Stimulated activated CD4-positive, alpha-beta T cell treated with anti-CD3 and anti-CD28 coated beads, Interleukin-2, amount 100 ng/mL, for 24 hours (primary cell): ENCODE measurements at places on chromosomes 5 and 9.

DNA sequence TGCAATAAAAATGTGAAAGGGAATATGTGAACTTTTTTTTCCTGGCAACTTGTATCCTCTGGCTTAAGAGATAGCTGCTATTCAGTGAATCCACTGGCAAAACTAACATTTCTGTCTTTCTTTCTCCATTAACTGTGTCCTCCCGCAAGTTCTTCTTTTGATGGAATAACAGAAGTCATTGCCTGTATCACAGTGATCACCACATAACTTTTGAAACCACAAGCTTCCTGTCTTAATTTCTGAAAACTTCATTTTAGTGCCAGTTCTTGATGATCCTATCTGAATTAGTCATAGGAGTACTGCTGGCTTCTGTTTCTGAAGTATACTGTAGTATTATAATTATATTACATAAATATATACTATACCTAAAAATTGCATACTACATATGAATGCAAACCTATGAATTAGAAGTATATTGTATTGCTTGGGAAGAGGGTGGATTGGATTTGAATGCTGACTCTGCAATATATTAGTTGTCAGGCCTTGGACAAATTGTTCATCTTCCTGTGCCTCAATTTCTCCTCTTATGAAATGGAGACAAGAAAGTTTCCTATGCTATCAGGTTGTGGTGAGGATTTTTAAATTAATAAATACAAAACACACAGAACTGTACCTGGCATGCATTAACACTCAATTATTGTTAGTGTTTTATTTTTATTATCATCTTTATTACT, 441.6 kb downstream of the CETN3 start:
- no peak for DNase-seq

DNA sequence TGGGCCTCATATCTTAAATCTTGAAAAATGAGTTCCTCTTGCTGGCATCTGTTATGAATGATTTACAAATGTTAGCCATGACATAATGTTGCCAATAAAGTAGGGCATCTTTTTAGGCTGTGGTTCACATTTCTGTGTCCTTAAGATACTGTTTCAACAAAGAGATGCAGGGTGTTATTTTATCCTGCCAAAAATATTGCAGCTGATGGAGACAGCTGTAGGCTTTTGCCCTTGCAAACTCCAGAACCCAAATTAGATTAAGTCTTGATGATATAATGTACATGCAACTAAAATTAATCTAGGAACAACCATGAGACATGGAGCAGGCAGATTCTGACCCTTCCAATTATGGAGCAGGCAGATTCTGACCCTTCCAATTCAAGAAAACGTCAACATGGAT, 228.2 kb upstream of the GRIN3A start:
- DNase-seq: no peak

DNA sequence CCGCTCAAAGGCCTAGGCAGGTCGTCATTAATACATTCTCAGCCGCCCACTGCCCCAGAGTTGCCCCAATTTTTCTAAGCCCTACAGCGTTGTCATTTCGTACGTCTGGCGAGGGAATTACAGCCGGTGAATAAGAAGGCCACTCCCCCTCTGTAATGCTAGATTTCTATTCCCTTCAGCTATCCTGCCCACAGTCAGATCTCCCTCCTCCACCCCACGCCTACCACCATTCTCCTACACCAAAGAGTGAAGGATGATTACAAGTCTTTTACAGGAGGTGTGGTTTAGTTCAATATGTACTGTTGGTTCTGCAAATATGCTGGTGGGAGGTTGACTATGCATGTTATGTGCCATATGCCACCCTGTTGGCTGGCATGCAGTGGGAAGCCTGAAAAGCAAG, 83.7 kb upstream of the SMIM15 start:
- no peak for DNase-seq

- no peak for DNase-seq
These were observed 757.7 kb upstream of the SEMA6A start for GRCh38 chr5:117332341-117332740.

- no peak for DNase-seq
These were observed 502.1 kb upstream of the PAPPA start for GRCh38 chr9:115651461-115651860.

DNA sequence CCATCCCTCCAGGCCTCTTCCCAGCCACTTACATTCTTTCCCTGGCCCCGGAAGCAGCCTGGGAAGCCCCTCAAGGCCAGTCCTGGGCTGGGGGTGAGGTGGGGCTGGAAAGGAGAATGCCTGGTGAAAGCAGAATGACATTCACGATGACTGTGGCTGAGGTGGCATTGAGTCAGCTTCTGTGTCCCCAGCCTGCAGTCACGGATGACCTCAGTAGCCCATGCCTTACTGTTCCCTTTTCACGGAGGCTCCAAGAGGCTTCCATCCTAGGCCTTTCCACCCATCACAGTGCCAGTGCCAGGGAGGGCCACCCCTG, 2.7 kb downstream of the PRDM12 start:
- no peak for DNase-seq
